ENCODE measurements at places on chromosomes 3 and 15. TPM values are rescaled to one million over a fixed set of nuclear protein-coding genes. Genes with fewer than 3 reads are reported as not detected.
A peak's percentile ranks its signal among the peaks of the same experiment; 100 is the strongest.

- peak; percentile 20 for DNase-seq
These were observed 61.5 kb upstream of the GRM7 start for GRCh38 chr3:6799264-6799915.

- no peak for DNase-seq
These were observed 8.8 kb downstream of the UBL7 start for GRCh38 chr15:74451861-74452835.

GRCh38 chr3:94990952-94991705 lies 928.3 kb downstream of the NSUN3 start:
- no peak for DNase-seq

- no peak for DNase-seq
These were observed 26.9 kb downstream of the SENP2 start for GRCh38 chr3:185613016-185613415.

- peak; percentile 70 for DNase-seq
These were observed 22.6 kb upstream of the LYSMD4 start for GRCh38 chr15:99755692-99756409.

DNA sequence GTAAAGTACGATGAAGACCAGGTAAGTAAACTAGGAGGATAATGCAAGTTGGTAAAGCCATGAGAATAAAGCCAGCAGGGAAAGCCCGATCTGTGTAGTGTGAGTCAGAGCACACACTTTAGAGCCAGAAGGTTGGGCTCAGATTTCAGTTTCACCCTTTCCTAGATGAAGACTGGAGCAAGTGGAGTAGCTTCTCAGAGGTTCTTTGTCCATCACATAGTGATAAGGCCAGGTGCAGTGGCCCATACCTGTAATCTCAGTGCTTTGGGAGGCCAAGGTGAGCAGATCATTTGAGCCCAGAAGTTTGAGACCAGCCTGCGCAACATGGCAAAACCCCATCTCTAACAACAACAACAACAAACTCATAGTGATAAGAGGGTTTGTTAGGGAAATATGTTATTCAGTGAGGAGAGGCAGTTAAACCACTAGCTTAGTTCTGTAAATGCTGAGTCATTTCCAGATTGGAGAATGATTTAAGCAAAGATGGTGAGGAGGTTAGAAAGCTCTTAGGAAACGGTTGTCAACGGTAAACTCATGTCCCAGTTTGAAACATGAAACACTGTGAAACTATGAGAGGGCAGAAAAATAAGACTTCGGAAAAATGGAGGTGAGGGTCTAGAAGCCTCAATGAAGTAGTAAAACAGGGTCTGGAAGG lies 39.0 kb downstream of the IL12A start:
- DNase-seq, result no peak

Gene SERF2
- polyA plus RNA-seq, result 612 TPM

- DNase-seq, result no peak
These were observed 35.0 kb downstream of the PRTG start for GRCh38 chr15:55707951-55708350.

Gene ATP6V1A
- polyA plus RNA-seq, result 24.3 TPM

GRCh38 chr3:86792316-86792715 lies 198.6 kb downstream of the VGLL3 start:
- no peak for DNase-seq

DNA sequence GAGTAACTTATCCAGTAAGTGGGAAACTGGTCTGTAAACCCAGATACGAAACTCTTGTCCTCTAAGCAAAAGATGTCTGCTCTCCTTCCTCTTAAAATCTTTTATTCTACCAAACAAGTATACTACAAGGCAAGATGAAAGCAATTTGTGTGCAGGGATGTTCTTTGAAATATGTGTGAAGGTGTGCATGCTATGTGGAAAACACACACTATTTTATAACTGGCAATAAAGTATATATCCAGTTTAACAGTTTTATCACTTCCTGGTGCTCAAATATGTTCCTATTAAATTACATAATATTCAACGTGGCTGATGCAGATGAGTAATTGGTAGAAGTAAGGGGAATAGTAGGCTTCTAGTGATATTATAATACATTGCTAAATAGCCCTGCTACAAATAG lies 566.5 kb downstream of the ROBO2 start:
- no peak for DNase-seq

DNA sequence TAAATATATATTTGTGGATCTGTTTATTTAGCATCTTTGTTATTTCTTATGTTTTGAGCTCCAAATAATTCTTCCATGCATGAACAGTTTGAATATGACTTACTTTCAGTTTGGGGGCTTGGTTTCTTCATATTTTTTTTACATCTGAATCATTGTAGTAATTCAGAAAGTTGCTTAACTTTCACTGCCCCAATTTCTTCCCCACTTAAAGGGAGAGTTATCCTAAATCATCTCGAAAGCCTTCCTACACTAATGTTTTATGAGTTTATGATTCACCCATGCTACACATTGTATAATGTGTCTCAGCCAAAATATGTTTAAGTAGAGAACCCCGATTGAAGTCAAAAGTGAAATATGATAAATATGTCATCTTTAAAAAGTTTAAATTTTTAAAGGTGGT lies 47.8 kb downstream of the SPRED1 start:
- no peak for DNase-seq

DNA sequence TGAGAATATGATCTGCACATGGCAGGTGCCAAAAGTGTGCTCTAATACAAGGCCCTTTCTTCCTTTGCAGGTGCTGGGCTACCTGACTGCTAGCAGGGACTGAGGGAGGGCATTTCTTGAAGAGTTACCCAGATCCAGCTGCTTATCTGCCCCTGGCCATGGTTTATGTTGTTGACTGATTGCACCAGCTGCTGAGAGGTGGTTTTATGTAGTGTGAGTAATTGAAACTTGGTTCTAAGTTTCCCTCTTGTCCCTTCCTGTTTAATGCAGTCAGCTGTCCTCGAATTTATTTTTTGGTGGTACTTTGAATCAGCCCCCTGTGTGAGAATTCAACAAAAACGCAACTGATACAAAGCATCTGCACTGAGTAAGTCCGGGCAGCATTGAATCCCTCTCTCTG lies 288.3 kb upstream of the C2CD4B start:
- DNase-seq, result no peak

- DNase-seq, result no peak
These were observed 36.4 kb downstream of the SV2B start for GRCh38 chr15:91136386-91136923.

- DNase-seq, result no peak
These were observed 659 bp upstream of the ARRDC4 start for GRCh38 chr15:97959724-97960363.

Gene TGFBR2
- 122 TPM for polyA plus RNA-seq
